ENCODE measurements at places on chromosomes 6 and 20.

DNA sequence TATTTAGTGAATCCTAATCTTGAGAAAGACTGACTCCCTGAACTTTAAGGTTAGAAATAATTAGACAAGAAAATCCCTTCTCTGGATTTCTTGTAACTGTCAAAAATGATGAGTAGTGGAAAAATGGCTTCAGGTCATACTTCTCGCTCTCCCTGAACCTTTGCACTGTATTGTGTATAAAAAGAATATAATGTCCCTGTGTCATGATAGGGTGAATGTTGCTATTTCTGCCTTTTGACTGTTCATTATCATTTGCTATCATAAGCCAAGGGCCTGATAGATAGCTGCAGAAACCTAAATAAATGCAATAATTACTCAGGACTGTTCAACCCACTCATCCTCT lies 39.3 kb downstream of the ALDH8A1 start:
- no peak for DNase-seq

GRCh38 chr6:158043008-158043407 lies 61.3 kb downstream of the SYNJ2 start:
- no peak for DNase-seq

DNA sequence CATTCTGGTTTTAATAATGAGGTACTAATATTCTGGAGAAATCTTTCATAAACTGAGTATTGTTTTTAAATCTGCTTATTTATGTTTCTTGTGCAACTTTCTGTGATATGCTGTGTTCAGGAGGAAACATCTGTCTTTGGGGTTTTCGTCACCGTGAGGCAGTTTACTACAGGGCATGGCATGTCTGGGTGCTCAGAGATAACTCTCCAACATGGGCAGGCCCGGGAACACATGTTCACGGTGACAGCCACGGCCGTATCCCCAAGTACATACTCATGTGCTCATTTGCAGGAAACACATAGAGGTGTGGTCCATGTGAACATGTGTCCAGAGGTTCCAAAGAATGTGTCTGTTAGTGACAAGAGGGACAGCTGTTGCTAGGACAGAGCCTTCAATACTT lies 62.1 kb upstream of the CNKSR3 start:
- no peak for DNase-seq

DNA sequence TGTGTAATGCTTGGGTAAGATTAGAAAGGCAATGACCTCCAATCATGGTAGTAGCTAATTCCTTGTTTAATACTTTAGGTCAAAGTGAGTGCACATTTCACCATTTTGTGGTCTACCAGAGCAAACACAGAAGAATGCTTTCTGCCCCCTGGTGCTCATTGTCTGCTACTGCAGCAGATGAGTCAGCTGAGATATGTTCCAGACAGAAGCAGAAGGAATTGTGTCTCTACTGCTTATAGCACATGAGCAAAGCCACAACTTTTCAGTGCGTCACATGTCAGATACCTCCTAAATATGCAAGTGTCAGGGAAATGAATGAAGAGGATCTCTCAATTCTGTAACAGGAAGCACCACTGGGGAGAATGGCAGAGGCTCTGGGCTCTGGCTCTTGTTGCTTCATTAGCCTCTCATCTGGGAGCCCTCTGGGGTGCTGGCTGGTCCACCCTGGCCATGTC lies 308.9 kb downstream of the ALDH8A1 start:
- DNase-seq, result peak; percentile 66

DNA sequence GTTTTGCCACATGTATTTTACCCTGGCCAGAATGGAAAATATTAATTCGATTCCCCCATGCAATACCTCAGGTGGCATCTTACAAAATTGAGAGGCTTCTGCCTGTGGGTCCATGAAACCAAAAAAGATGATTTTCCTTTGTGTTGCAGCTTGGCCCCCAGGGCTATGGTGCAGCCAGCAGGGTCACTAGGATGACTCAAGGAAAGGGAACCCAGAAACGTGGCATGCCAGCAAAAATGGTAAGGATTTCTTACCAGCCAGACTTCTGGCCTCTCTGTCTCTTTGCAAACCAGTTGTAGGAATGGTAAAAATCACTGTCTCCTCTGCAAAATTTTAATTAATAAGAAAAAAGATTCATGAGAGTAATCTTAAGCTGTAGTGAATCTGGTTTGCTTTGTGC lies 11.6 kb upstream of the TAAR9 start:
- no peak for DNase-seq

GRCh38 chr6:34181908-34182307 lies 36.0 kb upstream of the GRM4 start:
- no peak for DNase-seq

- no peak for DNase-seq
These were observed 487.6 kb upstream of the FLRT3 start for GRCh38 chr20:14824996-14825395.

DNA sequence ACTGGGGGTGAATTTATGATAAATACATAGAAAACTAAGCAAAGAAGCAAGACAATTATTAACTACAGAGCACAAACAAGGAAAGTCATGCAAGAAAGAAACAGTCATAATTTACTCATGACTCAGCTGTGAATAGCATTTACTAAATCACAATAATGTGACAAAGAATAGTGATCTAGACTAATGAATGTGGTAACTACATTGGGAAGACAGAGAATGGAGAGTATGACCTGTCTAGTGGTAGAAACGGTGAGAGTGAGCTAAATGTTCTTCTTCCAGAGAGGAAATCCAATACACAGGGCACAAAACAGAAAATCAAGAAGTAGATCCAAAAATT lies 153.5 kb upstream of the DST start:
- no peak for DNase-seq

GRCh38 chr6:111692327-111693164 lies 86.9 kb upstream of the TRAF3IP2 start:
- DNase-seq, result no peak

DNA sequence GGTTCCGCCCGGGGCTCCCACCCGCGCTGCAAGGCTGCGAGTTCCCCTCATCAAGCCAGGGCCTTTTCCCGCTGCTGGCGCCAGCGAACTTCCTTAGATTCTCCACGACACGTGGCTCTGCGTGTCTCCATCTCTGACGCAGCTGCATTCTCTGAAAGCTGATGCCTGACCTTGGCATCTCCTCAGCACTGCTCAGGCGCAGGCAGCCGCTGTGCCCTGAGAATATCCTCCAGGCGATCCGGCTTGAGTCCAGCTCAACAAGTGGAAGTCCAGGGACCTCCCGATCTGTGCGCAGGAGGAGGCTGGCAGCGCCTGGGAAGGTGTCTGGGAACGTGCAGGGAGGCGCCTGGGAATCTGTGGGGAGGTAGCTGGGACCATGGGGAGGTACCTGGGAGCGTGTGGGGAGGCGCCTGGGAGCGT lies 171.2 kb upstream of the THBS2 start:
- DNase-seq, result no peak

- no peak for DNase-seq
These were observed 904.1 kb upstream of the MANEA start for GRCh38 chr6:94673251-94673650.

DNA sequence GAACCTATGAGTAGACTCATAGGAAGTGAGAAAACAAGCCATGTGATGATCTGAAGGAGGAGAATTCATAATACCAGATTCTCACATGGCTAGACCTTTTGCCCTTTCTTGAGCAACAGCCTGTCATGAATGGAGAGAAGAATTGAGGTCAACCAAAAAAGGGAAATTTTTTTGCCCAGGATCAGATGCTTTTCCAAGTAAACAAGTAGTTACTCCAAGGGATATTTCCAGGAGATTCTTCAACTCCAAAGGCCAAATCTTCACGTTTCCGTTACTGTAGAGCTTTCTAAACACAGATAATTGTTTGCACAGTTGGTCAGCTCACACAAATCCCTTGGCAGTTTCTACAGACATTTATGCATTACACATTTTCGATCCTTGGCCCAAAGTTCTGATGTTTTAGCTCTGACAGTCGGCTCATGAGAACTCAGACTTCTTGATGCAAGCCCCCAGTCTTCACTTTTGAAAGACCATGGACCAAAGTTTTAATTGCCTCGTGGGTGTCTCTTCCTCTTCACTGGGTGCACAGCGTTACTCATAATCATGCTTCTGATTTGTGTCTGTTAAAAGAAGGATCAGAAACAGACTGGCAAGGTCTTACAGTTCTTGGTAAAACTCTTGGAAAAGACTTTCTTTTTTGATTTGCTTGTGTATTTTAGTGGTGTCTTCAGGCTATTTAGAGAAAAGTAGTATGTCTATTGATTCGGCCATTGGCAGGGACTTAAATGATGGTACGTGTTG lies 115.0 kb downstream of the TSHZ2 start:
- DNase-seq, result no peak

DNA sequence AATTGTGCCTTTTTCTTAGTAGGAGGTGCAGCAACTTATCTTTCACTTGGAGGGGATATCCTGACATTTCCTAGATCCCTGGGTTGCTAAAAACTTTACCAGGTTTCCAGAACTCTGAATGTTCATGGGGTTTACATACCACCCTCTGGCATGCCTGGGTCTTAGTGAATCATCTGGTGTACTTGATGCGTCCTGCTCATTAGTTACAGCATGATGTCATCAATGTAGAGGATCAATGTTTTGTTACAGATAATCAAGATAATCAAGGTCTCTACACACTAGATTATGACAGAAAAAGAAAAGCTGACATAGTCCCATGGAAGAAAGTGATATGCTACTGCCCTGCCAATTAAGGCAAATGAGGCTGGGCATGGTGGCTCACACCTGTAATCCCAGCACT lies 27.0 kb downstream of the FITM2 start:
- no peak for DNase-seq

- DNase-seq, result no peak
These were observed 39.5 kb downstream of the CITED2 start for GRCh38 chr6:139334806-139335446.

- no peak for DNase-seq
These were observed 102.5 kb upstream of the BEND6 start for GRCh38 chr6:56852260-56853010.

DNA sequence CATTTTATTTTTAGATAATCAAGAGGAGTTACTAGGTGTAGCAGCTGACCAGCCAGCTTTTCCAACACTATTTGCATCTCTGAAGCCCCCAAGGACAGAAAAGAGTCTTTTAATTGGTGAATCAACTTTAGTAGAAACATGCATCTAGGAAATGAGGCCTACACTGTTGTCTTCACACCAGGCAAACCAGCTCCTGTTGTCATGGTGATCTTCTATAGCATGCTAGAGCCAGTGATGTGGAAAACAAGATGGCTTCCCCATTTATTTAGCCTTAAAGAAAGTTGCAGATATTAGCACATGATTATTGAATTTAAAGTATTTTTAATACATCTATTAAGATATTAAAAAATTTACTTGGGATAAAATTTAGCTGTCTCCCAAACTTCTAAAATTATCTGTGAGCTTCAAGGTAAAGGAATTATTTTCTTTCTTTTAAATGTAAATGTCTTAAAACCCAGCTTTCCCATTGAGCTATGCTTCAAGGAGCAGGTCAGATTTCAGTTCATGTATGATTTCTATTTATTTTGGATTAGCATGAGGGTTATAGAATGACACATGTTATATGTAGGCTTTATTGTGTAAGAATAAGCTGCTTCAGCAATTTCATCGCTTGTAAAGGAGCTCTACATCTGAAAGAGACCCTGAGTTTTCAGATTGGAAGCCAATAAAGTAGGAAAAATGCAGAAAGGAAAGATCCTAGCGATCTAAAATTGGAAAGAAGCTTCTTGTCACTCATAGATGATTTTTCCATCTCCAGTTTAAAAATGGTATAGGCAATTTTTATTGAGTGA lies 564.9 kb upstream of the CITED2 start:
- DNase-seq, result no peak

DNA sequence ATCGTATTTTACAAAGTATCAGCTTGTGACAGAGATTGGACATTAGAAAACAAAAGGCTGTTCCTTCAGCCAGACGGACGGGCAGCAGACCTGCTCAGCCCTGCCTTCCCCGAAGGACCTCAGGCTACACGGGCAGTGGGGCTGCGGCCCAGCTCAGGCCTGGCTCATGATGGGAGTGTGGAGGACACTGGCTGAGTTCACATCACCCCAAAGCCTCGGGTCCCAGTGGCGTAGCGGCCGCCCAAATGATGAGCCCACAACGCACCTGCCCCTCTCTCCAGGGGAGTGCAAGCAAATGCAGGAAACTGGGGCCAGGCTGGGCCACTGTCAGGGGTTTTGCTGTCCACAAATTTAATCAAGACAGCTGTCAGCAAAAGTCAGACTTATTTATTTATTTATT lies 356.8 kb downstream of the TAF4 start:
- no peak for DNase-seq

DNA sequence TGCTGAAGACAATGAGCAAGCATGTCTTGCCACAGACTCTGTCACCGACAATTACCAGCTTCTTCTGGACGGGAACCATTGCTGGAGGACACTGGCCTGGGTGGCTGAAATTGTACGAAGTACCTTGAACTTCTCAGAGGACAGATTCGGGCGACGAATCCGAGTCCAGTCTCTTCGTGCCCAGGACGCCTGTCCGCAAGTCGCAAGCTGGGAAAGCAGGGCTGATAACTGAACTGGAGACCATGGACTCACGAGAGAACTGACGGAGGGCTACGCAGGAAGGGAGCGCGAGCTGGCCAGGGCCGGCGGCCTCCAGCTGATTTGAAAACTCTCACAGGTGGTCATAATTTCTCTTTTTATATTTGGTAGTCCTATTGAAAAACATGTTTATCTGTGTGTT lies 1229.5 kb upstream of the MAP3K7 start:
- DNase-seq, result no peak

DNA sequence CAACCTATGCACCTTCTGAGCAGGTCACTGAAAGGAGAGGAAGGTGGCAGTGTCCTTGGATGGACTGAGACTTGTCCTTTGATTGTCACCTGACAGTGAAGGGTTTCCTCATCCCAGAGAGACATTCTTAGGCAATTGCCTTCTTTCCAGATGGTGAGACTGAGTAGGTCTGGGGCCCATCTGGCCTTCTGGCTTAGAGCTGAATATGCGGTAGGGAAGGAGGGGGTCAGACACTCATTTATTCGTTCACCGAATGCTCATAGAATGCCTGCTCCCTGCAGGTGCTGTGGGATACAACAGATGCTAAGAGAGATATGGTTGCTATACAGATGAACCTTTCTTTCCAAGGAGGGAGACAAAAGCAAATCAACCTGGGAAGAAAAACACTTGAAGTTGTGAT lies 76.8 kb downstream of the BMP6 start:
- no peak for DNase-seq

GRCh38 chr20:12207875-12208274 lies 290.2 kb downstream of the BTBD3 start:
- peak; percentile 2 for DNase-seq

- DNase-seq, result no peak
These were observed 139.0 kb downstream of the PRDM13 start for GRCh38 chr6:99745651-99746050.
